Activated CD4-positive, alpha-beta T cell treated with anti-CD3 and anti-CD28 coated beads, Interleukin-2, amount 50 U/mL, for 48 hours (primary cell): ENCODE measurements at places on chromosomes 3 and 15.
A peak's percentile ranks its signal among the peaks of the same experiment; 100 is the strongest.

GRCh38 chr3:132016061-132017041, 18.5 kb downstream of the CPNE4 start:
- DNase-seq, result no peak

DNA sequence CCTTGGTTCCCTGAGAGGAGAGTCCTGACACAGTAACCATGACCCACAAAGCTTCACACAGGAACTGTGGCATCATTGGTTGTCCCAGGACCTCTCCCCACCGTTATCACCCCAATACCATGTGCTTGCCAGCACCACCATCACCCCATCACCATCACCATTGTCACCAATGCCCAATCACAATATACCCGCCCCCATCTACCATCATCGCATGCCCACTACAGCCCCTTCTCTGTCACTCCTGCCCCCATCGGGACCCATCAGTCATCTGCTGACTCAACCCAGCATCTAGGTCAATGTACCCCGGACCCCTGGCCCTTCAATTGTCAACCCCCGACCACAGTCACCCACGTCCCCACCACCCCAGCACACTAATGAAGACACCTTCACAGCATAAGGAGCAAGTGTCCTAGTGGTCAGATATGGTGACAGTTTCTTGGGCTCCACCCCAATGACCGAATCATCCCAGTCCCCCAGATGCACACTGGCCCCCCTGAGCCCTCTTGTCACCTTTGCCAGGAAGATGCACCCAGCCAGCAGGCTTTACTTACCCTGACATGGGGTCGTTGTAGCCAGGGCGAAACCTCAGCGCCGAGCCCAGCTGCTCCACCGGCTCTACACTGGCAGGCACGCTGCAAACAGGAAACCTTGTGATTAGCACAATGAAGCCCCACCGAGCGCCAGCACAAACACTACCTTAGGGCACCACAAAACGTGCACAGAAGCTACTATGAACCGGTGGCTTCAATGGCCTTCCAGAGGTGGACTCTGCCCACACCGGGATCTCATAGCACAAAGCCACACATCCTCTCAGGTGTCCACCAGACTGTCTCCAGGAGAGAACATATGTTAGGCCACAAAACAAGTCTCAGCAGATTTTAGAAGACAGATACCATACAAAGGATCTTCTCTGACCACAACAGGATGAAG, 25.1 kb downstream of the SHISA5 start:
- peak; percentile 52 for DNase-seq

DNA sequence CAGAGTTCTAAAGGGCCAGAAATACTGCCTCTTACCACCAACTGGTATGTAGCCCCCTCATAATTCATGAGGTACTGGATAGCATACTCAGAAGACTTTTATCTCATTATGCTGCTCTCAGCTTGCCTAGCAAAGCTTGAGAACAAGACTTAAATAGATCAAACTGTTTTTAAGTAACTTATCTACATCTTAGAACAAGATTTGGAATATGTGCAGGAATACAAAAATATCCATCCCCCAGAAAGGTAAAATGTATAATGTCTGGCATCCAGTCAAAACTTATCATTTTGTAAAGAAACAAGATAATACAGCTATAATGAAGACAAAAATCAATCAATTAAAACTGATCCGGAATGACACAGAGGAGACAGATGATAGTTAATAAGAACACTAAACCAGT, 400.4 kb upstream of the TGFBR2 start:
- no peak for DNase-seq

DNA sequence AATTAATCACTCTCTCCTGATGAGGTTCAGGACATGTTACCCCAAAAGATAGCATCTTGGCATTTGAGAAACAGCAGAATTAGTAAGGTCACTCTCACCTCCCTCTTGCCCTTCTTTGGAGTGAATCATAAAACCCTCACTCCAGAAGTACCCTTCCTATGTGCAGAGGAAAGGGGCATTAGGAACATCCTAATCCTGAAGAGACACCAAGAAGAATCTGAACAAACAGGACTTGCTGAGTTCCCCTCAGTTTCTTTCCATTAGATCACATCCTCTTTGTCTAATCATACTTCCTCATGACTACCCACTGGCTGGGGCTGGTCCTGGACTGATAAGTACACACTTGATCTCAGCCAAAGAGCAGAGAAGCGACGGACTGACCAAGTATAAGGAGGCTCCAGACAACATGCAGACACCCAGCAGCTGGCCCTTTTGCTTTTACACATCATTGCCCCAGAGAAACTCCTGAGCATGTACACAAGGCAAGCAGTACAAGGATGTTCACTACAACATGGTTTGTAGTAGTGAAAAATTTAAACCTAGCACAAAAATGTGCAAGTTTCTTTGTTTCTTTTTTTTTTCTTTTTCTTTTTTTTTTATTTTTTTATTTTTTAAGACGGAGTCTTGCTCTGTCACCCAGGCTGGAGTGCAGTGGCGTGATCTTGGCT, 15.0 kb upstream of the TM6SF1 start:
- DNase-seq, result no peak

DNA sequence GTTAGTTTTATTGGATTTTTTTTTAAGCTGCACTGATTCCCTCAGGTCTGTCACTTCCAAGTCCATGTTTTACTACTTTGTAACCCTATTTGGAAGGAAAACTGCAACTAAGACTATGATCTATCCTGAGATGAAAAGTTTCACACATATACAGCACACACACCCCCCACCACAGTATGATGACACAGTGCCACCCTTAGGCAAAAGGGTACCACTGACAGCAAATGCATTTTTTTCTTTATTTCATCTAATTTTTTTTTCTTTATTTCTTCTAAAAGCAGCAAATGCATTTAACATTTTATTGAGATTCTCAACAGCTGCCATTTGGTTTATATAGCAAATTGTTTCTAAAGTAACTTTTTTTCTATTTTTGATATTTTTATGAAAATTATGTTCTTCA, 21.2 kb downstream of the NGRN start:
- peak; percentile 25 for DNase-seq

GRCh38 chr3:21216598-21216997, 534.4 kb downstream of the ZNF385D start:
- no peak for DNase-seq

- no peak for DNase-seq
Observed at GRCh38 chr15:64111679-64112050, 15.9 kb downstream of the SNX1 start.

GRCh38 chr3:141789281-141789680, 26.1 kb downstream of the GRK7 start:
- DNase-seq, result no peak

DNA sequence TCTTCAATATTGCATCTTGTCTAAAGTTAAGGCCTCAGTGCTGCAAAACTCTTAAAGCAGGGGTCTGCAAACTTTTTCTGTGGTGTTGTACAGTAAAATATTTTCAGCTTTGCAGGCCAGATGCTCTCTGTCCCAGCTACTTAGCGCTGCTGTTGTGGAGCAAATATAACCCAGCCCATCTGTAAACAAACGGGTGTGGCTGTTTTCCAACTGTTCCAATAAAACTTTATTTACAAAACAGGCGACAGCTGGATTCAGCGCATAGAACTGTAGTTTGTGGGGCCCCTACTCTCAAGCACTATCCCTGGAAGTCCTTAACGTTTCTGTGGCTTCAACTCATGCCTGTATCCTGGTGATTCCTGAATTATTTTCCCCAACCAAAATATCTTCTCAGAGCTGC, 365.0 kb downstream of the FOXP1 start:
- DNase-seq, result no peak

GRCh38 chr3:11165476-11165875, 11.2 kb downstream of the HRH1 start:
- DNase-seq, result no peak

DNA sequence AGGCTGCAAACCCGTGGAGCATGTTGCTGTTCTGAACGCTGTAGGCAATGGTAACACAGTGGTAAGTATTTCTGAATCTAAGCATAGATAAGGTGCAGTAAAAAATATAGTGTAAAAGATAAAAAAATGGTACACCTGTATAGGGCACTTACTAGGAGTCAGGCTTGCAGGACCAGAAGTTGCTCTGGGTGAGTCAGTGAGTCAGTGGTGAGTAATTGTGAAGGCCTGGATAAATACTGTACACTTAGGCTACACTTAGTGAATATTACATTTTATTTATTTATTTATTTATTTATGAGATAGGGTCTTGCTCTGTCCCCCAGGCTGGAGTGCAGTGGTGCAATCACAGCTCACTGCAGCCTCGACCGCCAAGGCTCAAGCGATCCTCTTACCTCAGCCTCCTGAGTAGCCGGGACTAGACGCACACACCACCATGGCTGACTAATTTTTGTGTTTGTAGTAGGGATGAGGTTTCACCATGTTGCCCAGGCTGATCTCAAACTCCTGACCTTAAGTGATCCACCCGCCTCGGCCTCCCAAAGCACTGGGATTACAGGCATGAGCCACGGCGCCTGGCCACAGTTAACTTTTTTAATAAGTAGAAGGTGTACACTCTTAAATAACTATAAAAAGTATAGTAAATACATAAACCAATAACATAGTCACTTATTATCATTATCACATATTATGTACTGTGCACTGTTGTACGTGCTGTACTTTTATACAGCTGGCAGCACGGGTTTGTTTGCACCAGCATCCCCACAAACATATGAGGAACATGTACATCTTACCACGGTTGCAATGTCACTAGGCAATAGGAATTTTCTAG, 155.1 kb downstream of the IGF1R start:
- DNase-seq, result no peak

GRCh38 chr3:169879845-169880575, 10.3 kb upstream of the LRRC31 start:
- DNase-seq, result no peak

DNA sequence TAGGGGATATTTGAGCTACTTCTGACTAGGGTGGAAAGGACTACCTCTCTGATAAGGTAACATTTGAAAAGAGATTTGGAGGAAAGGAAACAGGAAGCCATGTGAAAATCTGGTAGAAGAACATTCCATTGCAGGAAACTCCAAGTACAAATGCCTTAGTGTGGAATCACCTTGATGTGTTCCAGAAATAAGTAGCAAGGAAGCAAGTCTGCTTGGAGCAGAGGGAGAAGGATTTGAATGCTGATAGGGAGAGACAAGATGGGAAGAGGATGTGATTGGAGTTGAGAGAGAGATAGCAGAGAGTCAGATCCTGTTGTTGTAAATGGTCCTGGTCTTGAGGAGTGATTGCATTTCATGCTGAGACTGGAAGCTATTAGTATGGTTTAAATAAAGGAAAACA, 335.1 kb upstream of the DCBLD2 start:
- DNase-seq, result no peak

- DNase-seq, result no peak
Observed at GRCh38 chr15:37016231-37016630, 84.1 kb downstream of the MEIS2 start.

GRCh38 chr15:77617476-77618230, 15.1 kb downstream of the LINGO1 start:
- peak; percentile 24 for DNase-seq

- no peak for DNase-seq
Observed at GRCh38 chr15:25611603-25612002, 172.8 kb upstream of the UBE3A start.

GRCh38 chr3:13506680-13507079, 26.6 kb downstream of the HDAC11 start:
- no peak for DNase-seq

DNA sequence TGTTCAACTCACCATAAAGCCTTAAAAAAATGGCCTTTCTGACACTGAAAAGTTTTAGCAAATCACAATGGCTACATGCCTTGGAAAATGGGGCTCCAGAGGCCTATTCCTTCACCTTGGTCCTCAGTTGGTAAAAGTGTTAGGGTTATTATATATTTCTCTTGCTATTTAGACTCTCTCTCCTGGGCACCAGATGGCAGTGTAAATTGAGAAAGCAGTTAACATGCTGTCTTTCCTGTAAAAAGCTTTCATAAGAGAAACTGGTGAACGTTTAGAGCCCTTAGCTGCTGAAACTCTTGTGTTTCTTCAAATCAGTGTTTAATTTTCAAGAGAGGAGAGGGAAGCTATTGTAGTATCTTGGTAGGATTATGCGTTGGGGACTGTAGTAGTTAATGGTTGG, 89.9 kb downstream of the LRTM1 start:
- no peak for DNase-seq

- no peak for DNase-seq
Observed at GRCh38 chr15:27582726-27583410, 516.2 kb downstream of the OCA2 start.

DNA sequence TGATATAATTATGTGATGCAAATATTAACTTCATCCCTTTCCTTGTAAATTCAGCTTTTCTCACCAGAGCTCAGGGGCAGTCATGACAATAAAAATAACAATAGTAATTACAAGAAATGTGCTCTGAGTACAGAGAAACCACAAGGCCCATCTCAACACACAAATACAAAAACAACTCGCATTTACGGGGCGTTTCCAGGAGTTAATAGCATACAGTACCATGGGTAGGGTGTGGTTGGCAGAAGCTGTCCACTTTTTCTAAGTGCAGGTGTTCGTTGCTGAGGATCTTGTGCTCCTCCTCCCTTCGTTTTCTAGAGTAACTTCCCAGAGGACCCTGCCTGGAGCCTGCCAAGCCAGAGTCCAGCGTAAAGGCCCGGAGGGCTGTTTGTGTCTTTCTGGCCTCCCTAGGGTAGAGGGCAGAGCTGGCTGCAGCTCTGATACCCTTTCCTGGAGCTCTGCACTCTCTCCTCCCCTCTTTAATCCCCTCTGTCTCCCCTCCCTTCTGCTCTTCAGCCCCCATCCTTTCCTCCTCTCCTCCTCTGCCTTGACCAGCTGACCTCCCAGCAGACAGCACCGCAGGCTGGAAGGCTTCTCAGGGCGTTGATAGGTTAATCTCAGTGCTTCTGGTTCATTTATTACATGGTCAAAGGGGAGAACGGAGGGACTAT, 11.4 kb downstream of the SEMA3G start:
- DNase-seq, result no peak

DNA sequence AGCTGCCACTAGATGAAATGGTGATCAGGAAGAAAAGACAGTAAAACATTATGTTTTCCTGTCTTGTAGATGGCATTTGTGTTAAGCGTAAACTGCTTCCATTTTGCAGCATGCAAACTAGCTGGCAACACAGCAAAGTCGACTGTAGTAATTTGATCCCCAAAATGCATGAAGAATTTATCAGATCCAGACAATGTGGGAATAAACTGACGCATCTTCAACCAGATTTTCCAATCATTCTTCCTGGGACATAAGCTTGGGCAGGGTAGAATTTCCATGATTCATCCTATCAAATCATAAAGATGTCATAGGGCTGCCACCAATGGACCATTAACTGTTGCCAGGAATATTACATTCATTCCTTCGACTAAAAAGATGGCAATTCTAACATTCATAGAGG, 260.3 kb downstream of the ERC2 start:
- no peak for DNase-seq

DNA sequence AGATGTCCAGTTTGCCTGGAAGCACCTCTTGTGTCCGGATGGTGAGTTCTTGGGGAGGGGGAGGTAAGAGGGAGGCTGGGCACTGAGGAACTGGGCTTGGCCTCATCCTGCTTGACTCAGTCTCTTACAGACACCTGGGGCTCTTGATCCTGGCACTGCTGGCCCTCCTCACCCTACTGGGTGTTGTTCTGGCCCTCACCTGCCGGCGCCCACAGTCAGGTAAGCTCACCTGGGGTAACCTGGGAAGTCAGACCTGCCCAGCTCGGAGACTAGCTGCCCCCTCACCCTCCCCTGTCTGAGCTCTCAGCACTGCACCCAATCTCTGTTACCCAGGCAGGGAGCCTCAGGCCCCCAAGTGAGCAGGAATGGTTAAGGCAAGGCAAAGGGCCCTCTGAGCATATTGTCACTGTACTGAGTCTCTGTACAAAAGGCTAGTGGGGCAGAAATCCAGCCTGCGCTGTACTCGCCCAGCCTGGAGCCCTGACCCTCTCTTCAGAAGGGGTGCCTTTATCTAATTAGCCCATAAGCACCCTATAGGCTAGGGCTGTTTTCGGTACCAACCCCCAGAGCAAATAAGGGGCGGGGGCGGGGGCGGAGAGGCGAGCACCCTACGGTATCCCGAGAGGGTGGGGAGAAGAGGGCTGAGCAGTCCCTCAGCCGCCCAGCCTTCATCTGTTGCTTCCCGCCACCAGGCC, 2.2 kb upstream of the IL17RC start:
- DNase-seq, result no peak
